Ascending aorta (tissue), 2 donors: ENCODE measurements at places on chromosomes 6 and 20. TPM values are rescaled to one million over a fixed set of nuclear protein-coding genes. Genes with fewer than 3 reads are reported as not detected.

Gene KCNS1
- not detected for total RNA-seq

Gene MUCL3
- total RNA-seq: not detected

Gene BMP7
- not detected for total RNA-seq

DNA sequence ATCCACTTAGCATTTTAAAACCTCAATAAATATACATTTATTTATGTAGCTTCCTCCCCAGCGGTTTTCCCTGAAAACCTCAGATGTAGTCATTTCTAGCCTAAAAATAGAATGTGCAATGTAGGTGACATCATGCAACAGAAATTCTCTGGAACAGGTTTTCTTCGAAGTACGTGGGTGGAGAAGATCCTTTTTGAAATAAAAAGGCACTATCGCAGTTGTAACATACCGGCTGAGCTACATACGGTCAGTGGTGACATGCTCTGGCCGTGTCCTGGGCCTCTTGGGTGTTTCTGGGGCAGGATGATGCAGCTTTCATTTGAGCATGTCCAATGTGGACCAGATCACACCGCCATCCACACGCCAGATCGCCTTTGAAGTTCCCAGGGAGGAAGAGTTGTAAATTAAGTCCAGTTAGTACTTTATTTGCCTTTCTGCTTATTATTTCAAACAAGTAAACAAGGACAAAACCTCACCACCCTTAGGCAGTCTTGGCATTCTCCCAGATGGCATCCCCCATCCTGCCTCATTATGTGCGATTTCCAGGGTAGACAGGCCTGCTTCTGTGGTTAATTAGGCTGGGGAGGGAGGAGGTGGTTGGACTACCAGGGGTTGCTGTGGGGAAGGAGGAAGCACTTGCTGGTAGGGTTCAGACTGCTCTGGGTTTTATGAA is 109.5 kb upstream of the CLDN20 start:
- no peaks in the 10 kb centered on the region for H3K4me1 ChIP-seq
- no peak overlapping the region for H3K4me3 ChIP-seq
- H3K36me3 ChIP-seq: no peaks in the 10 kb centered on the region
- no peak for DNase-seq
